ELR (cell line): ENCODE measurements at places on chromosomes 4 and X.

- DNase-seq, result peak; percentile 80
Measured at GRCh38 chr4:121462660-121463261, 81.9 kb upstream of the QRFPR start.

GRCh38 chrX:155231163-155231562 is 14.9 kb downstream of the VBP1 start:
- no peak for DNase-seq

DNA sequence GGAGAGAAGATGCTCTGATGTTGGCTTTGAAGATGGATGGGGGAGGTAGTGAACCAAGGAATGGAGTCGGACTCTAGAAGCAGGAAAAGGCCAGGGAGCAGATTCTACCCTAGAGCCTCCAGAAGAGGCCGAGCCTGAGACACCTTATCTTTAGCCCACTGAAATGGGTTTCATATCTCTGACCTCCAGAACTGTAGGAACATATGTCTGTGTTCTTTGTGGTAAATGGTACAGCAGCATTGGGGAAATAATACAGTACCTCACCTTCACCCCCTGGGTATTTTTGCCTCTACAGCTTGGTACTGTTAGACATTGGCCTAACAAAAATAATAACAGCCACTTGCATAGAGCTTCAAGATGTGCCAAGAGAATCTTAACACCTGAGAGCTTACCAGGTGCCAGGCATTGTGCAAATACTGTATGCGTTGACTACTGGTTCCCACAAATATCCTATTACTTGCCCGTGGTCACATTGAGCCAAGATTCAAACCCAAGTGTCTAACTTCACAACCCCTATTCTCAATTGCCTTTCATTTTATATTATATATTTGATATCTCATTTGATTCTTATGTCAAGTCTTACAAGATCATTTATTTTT is 57.0 kb upstream of the PGM2 start:
- DNase-seq, result no peak

DNA sequence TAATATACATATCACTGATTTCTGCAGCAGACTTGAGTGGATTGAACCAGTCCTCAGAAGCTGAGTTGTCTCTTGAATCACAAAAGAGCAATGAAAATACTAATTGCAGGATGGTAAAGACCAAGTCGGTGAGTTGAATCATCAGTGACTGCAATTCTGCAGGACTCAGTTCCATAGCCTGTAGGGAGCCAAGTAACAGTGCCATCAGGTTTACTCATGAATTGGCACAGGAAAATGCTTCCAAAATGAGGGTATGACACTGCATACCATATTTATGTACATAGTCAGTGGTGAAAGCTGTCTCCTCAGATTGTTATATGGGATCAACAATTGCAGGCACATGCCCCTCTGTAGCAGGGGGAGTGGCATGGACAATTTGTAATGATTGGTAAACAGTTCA is 192.8 kb downstream of the CCNG2 start:
- DNase-seq, result peak; percentile 20

DNA sequence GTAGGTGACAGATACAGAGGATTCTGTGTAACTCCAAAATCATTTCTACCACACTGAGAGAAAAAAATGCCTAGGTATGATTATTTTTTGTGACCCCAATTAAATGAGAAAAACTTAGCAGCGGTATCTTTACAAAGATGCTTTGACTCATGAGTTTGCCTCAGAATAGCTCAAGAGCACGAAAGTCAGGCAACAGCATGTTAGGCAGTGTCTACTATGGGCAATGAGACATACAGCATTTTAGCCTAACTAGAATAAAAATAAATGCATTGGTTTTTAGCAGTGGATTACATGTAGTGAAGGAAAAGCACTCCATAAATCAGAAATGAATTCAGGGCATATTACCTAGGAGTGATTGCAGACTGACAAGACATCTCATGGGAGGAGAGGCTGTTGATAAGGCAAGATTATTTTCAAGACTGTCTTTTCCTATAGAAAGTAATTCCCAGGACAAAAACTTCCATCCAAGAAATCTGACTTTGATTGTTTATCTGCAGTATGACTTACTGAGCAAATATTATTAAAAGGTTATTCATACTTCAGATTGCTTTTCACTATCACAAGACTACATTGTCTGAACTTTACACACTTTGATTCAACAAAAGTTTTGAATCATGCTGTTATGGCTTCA is 3.6 kb downstream of the ANXA10 start:
- no peak for DNase-seq

DNA sequence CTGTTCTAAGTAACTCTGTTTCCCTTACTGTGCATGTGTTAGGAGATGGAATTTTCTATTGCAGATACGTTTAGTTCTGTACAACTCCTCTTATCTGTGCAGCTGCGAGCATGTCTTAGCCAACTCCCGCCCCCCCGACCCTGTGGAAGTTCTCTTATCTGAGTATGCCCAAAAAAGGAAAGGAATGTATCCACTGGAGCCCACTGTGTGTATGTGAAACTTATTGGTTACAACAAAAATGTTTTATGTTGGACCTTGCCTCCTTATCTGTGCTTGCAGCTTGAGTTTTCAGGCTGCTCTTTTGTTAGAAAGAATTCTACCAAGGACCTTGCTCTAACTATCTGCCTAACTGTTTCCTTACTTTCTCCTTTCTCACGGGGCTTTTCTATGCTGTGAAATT is 24.2 kb upstream of the DCAF8L2 start:
- no peak for DNase-seq

DNA sequence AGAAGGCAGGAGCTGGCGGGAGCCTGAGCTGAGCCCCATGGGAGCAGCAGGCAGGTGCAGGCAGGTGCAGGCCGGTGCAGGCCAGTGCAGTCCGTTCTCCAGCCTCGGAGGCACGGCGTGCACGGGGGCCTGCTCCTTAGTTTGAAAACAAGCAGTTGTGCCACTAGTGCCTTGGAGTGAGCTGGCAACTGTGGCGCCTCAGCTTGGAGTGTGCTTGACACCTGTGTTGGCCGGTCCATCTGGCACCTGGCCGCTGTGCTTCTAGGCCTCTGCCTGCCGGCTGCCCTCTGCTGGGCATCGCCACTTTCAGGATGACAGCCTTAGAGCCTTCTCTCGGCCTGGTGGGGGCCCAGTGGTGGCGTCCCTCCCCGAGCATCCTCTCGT is 47.9 kb downstream of the RGS12 start:
- DNase-seq, result no peak

- DNase-seq, result no peak
Measured at GRCh38 chr4:150039274-150040127, 38.7 kb upstream of the DCLK2 start.

GRCh38 chr4:33924811-33925210 is 2319.5 kb downstream of the ARAP2 start:
- peak; percentile 13 for DNase-seq

DNA sequence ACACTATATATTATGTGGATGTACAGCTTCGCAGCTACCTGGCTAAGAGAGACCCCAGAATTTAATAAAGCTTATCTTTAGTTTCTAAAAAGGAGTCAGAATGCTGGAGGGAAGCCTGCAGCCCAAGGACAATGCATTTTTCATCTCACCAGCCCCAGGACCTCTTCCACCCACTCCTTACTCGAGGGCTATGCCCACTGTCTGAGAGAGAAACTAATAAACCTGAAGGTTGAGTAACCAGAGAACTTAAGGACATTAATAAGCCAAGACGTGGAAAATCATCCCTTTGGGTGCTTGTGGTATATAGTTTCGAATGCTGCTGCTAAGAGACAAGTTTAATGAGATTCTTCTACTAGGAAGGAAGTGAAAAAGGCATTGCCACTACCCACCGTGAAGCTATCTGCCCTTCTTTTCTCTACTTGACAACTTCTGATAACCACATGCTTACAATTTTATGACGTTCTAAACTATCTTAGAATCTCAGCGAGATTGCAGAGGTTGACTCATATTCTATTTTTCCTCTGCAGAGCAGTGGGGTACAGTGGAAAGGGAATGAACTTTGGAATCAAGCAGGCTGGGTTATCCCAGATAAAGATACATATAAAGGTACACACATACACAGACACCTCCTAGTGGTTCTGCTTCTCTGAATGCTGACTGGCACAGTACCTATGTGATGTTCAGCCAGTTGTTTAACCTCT is 3.3 kb downstream of the RELL1 start:
- peak; percentile 28 for DNase-seq

DNA sequence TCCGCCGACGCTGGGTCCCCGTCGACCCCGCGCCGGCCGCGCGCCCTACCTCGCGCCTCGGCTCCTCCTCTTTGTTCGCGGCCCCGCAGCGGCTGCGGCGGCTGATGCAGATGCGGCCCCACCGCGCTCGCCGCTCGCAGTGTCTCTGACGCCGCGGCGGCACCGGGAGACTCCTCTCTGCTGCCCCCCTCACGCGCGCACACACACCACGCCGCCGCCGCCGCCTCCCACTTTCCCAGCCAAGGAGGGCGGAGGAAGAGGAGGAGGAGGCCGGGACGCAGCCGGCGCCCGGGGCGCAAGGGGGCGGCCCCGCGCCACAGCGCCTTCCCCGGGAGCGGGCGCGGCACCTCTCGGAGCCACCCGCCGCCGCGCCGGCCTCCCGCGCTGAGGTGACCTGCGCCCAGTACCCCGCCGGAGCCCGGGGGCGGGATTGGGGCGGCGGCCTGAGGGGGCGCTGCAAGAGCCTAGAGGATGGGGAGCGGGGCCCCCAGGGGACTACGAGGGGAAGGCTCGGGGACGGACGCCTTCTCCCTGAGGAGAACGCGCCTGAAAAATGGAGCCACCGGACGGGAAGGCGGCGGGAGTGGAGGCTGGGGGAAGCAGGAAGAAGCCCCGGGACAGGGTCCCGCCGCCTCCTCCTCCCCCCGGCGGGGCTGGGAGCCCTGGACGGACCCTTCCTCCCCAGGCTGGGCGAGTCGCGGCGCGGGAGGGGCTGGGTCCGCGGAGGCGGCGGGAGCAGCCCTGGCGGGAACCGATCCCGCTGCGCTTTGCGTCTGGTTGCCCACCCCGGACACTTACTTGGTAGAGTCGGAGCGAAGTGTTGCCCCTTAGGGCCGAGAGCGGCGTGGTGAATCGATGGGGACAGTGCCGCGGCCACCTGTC is at the start of gene SH3RF1:
TSS of gene SH3RF1 (minus strand) at position 147 of the 882 bp plus-strand sequence. CDS start 1,744 bp downstream, outside the sequence.
- peak; percentile 90 for DNase-seq

DNA sequence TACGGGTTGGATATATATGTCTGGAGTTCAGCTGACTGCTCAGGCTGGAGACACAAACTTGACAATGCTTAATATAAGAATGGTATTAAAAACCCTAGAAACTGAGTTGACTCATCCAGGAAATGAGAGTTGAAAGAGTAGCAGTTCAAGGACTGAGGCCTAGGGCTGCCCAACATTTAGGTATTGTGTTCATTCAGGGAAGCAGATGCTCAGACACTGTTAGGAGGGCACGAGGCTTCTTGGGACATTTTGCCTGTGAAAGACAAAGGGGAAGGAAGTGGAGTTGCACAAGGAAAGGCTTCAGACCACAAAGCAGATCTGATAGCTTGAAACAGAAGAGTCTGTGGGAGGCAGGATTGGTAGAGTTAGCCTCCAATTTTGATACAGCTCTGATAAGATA is 52.0 kb upstream of the HS3ST1 start:
- no peak for DNase-seq

DNA sequence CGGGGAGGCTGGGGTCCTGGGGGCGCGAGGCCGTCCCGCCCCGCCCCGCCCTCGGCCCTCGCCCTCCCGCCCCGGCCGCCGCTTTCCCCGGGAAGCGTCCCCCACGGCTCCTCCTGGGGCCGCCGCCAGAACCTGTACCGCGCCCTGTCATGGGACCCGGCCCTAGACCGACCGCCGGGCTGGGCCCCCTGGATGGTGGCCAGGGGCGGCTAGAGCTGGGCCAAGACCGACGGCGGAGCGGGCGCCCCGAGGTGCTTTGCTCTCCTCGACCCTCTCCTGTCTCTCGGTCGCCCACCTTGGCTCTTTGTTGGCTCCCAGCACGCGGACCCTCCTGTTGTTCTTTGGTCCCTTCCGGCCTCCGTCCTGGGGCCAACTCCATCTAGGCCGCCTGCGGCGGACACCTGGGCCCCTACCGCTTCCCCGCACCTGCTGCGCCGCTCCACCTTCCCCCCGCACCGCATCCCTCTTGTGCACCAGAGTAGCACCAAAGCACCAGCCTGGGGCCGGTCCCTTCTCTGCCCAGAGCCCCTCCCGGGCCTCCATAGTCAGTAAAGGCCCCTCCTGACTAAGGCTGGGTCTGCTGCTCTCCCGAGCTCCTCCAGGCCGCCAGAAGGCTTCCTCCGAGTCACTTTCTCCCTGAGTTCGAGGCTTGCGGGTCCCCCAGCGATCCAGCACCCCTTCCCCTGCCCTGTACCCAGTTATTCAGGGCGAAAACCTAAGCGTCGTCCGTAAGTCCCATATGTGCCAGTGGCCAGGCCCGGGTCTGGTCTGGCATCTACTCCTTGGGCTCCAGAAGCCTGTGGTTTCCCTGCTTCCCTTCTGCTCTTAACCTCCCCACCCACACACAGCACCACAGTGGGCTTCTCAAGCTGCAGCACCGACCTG is 587 bp downstream of the TACC3 start:
- peak; percentile 23 for DNase-seq

GRCh38 chr4:42320822-42321388 is 76.4 kb upstream of the SHISA3 start:
- DNase-seq, result no peak

DNA sequence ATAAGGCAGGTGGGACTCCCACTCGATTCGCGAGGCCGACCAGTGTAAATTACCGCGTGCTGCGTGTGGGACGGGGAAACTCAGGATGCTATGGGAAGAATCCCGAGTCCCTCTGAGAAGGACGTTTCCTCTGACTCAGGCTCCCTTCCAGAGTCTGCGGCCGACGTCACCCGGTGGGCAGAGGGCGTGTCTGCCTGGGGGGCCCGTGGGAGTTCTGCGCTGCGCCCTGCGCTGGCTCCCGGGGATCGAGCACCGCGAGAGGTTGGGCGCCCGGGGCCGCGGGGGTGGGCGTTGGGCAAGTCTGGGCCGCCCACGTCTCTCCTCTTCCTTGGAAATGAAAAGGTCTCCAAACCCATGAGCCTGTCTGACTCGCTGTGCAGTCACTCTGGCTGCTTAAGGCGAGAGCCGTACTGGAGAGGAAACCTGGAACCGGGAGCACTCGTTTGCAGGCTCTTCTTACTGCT is 568 bp downstream of the NIPAL1 start:
- DNase-seq, result peak; percentile 89

GRCh38 chrX:136789856-136790255 is 9.1 kb upstream of the ARHGEF6 start:
- no peak for DNase-seq

- no peak for DNase-seq
Measured at GRCh38 chr4:17128268-17128667, 229.8 kb upstream of the LDB2 start.

DNA sequence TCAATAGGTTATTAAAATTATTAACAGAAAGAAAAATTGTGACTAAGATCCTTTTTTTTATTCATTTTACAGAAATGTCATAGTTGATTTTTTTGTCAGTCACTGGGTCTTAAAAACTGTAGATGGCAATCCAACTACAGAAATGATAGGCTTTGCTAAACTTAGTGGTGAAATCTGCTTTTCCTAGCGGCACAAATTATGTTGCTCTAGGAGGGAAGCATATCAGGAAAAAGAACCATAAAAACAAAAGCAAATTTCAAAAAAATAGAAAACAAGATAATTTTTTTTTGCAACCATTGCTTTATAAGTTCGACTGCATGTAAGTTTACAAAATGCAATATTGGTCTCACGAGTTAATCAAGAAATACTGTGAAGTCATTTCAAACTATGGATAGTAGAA is 443.5 kb upstream of the IGFBP7 start:
- no peak for DNase-seq

- DNase-seq, result no peak
Measured at GRCh38 chrX:150028692-150029091, 90.4 kb upstream of the EOLA2 start.
